Iris pigment epithelial cell (primary cell): ENCODE measurements at places on chromosomes 12 and 14.

DNA sequence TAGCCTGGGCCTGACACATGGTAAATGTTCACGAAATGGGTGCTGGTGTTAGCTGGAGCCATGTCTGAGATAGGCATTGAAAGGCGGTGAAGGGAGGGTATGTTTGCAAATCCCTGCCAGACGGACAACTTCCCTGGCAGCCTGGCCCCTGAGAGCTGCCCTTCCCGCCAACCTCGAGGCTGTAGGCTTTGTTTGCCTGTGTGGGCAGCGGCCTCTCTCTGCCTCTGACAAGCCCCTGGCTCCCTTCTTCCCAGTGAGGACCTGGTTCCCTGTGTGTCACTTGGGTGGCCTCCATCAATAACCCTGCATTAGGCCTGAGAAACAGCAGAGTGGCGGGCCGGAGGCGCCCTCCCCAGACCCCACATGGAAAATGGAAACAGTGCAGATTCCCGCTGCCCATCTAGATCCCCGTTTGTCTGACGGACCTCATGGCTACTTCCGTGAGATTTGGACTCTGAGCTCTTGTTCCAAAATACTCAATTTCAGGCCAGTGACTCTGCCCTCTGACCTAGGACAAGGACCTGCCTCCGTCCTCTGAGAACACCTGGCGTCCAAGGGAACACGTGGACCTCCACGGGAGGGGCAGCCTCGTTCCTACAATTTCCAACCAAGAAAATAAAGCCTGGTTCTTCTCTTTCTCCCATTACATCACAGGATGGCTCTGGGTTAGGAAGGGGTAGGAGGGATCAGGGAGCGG, 325.5 kb downstream of the DPF3 start:
- DNase-seq, result no peak

DNA sequence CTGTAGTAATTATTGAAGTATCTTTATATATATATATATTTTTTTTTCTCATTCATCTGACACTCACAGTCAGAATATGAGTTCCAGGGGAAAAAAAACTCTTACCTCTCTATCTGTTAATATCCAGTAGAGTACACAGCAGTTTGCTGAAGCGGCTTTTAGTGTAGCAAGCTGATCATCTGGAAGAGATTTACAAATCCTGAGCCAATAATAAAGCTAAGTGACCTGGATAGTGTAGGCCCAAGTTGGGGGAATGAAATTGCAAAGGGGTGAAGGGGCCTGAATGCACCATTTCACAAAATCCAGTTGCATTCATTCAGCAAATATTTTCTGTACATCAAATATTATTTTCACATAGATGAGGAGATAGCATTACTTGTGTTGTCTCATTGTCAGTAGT, 234.6 kb upstream of the FLRT2 start:
- DNase-seq, result no peak

DNA sequence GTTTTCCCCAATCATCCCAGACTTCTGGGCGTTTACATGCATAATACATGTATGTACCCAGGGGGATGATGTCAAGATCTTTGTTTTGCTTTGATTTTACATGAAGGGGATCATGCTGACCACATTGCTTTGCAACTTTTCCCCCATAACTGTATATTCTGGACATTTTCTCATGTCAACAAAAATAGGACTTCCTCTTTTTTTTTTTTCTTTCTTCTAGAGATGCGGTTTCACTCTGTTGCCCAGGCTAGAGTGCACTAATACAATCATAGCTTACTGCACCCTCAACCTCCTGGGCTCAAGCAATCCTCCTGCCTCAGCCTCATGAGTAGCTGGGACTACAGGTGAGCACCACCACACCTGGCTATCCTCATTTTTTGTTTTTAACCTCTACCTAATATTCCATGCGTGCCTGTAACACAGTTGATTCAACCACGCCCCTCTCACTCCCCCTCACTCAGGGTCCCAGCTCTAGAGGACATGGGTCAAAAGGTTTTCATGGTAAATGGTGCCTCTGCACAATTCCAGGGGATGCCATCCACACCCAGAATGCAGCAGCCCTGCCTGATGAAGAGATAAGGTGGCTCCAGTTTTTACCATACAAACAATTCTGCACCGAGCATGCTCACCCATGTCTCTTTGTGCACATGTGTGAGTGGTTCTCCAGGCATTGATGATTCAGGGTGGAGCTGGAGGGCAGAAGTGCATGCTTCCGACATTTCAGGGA, 32.0 kb upstream of the CIPC start:
- DNase-seq, result no peak

- DNase-seq, result peak; percentile 57
These were observed 98.7 kb downstream of the DDHD1 start for GRCh38 chr14:53054457-53054856.

DNA sequence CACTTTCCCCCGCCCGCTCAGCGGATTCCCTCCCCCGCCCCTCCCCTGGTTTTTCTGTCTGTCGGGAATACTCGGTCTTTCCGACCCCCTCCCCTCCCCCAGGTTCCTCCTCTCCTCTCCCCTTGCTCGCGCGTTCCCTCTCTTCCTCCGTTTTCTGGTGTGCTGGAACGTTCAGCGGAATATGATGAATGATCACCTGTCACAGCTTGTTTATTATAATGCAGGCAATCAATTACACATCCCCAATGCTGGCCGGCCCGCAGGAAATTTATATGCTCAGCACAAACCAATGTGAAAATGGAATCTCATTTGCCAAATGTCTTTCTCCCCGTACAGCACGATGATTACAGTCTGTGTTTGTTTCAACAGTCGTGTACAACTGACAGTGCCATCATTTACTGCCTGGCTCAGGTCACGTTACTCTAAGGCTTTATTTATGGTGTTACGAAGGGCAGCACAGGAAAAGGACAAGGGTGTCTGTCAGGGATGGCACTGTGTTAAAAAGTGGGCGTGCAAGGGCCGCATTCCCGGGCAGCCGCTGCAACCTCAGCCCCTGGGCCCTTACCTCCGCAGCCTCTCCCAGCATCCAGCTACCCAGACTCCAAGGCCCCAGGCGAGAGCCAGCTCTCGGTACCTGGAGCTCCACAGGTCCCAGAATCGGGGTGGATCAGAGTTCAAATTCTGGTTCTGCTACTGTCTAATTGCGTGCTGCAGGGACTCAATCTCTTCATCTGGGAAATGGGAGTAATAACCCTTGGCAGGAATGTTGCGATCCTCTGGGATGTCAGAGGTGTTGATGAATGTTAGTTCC, 24.7 kb upstream of the MAP1LC3B2 start:
- peak; percentile 26 for DNase-seq

GRCh38 chr14:89190765-89191513, 226.1 kb downstream of the FOXN3 start:
- DNase-seq, result no peak

GRCh38 chr14:20775043-20775442, 6.0 kb upstream of the RNASE6 start:
- DNase-seq, result no peak

DNA sequence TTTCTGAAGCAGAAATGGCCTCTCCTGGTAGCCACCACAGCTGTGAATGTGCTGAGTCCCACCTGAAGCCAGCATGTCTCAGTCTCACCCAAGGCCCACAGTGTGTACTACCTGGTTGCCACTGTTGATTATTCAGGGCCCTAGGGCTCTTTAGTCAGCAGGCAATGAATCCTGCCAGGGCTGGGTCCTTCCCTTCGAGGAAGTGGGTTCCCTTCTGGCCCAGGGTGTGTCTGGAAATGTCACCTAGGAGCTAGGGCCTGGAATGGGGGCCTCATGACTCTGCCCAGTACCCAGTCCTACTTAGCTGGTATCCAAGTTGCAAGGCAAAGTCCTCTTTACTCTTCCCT, 207.4 kb downstream of the SYNE2 start:
- DNase-seq, result no peak

GRCh38 chr12:64810831-64811230, 13.6 kb upstream of the TBC1D30 start:
- DNase-seq, result no peak

- DNase-seq, result no peak
These were observed 7.0 kb downstream of the CSRNP2 start for GRCh38 chr12:51076236-51076930.

DNA sequence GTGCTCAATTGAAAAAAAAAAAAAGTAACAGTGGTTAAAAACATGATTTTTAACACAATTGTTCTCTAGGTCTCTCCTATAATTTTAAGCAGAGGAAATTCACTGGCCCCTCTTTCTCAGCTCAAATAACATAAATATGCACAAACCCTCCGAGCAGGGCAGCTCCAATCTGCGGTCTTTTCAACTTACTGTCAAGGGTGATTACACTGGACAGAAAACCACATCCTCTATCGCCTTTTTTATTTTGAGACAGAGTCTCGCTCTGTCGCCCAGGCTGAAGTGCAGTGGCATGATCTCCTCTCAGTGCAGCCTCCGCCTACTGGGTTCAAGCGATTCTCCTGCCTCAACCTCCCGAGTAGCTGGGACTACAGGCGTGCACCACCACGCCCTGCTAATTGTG, 16.5 kb upstream of the GABARAPL1 start:
- no peak for DNase-seq
